Right lung (tissue), 10 donors: ENCODE measurements at places on chromosomes 6 and 20. TPM values are rescaled to one million over a fixed set of nuclear protein-coding genes. Genes with fewer than 3 reads are reported as not detected.

GRCh38 chr20:62190639-62191411 is 8.0 kb downstream of the MTG2 start:
- DNase-seq = no peak

DNA sequence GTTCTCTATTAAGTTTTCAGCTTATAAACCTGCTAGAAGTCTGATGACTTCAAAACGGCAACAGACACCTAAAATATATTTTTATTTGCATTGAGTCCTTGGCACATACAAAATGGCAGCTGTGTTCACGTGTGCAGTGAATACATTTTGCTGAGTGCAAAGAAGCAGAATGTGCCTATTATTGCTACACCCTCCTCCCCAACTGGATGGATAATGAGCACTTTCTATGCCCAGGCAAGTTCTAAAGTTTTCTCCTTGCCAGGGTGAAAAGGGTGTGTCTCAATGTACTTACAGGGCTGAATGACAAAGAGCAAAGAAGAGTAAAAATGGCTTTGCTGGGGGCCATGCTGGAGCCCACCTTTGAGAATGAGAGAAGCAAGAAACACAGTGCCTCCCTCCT is 4.0 kb upstream of the FERMT1 start:
- DNase-seq = no peak

GRCh38 chr20:57103146-57103800 is 163.2 kb downstream of the BMP7 start:
- DNase-seq = no peak

- DNase-seq = no peak
Measured at GRCh38 chr6:162825597-162825996, 97.8 kb downstream of the PACRG start.

- DNase-seq = no peak
Measured at GRCh38 chr20:11328839-11329238, 588.9 kb upstream of the BTBD3 start.

- no peak for DNase-seq
Measured at GRCh38 chr6:2651536-2651935, 99.2 kb downstream of the MYLK4 start.

- no peak for DNase-seq
Measured at GRCh38 chr6:159729598-159730331, 2.5 kb downstream of the WTAP start.

The RALGAPB gene
- 27.0 TPM for polyA plus RNA-seq

The HLA-DPB1 gene
- polyA plus RNA-seq = 25.6 TPM

The SLC22A1 gene
- polyA plus RNA-seq = 0.30 TPM

The LY6G6F gene
- polyA plus RNA-seq = 1.2 TPM

The TSHZ2 gene
- polyA plus RNA-seq = 9.5 TPM

The DCDC2 gene
- polyA plus RNA-seq = 10.5 TPM
